BE2C (cell line): ENCODE measurements at places on chromosomes 5 and 9.

- DNase-seq = no peak
These were observed 165.8 kb downstream of the SEMA5A start for GRCh38 chr5:9380109-9380508.

GRCh38 chr5:144510845-144511579 is 340.3 kb downstream of the KCTD16 start:
- no peak for DNase-seq

GRCh38 chr5:172187118-172188032 is 649 bp downstream of the STK10 start:
- peak; percentile 47 for DNase-seq

DNA sequence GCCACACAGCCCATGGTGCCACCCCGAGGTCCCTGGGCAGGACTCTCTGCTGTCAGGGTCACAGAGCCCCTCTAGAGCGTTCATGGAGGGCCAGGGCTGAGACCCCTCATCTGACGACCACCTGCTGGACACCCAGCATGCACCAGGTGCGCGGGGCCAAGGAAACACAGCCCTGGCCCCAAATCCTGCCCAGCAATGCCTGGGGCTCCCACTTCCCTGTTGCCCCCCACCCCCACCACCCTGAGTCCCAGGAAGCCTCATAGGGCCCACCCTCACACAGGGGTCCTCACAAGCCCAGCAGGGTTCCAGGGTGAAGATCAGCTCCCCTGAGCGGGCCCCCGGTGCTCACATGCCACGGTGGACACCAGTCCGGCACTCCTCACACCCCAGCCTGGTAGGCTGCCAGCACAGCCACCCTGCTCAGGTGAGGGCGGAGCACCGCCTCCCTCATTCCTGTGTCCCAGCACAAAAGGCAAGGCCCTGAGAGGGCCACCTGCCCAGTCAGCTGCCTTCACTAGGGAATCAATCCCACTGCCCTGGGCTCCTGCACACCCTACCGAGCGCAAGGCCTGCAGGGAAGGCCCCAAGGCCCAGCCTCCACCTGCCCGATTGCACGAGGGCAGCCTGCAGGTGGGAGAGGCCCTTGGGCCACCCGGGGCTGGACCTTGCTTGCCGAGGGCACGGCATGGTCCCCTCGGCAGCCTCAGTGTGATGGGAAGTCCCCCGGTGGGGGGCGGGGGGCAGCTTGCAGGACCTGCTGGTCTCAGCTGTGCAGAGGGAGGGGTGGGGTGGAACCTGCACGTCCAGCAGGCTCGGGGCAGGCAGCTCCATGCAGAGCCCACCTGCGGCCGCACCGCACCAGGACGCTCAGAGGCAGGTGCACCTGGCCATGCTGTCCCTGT is 56.4 kb upstream of the UBAC1 start:
- DNase-seq = peak; percentile 10

DNA sequence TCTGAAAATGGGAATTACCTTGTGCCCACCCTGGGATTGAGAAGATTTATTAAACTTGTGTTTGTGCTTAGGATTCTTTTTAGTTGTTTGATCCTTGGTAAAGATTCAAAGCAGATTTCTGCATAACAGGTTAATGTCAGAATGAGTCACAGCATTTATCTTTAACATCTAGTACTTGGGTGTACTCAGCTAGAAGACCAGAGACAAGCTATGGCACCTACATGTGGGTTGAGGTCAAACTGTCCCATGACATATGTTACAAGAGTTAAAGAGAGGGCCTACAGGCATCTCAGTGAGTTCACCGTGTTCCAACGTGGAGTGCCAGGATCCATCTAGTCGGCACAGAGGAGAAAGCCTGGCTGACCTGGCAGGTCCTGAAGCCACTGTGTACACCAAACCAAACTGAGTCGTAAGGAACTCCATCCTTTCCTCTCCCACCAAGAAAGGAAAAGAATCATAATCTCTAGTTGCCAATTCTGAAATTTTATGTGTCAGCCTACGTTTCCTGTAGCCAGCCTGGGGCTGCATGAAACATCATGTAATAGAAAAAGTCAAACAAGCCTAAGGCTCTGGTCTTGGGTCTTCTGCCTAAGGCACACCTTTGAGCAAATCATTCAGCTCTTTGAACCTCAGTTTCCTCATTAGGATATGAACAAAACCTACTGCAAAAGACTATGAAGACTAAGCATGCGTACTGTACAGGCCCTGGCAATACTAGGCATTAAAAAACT is 73.7 kb downstream of the RCL1 start:
- no peak for DNase-seq

DNA sequence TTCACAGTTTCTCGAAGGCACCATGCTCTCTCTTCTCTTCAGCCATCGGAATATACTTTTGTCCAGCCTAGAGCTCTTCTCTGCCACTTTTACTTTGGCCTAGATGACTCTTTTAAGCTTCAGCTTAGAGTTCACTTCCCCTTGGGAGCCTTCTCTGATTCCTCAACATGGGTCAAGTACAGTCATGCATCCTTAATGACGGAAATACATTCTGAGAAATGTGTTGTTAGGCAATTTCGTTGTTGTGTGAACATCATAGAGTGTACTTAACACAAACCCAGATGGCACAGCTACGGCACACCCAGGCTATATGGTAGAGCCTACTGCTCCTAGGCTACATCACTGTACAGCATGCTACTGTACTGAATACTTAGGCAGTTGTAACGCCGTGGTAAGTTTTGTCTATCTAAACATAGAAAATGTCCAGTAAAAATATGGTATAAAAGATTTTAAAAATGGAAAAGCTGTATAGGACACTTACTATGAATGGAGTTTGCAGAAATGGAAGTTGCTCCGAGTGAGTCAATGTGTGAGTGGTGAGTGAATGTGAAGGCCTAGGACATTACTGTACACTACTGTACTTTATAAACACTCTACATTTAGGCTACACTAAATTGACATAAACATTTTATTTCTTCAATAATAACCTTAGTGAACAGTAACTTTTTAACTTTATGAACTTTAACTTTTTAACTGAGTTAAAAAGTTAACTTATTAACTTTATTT is 15.1 kb upstream of the TNFSF15 start:
- no peak for DNase-seq

- no peak for DNase-seq
These were observed 27.6 kb downstream of the KCNMB1 start for GRCh38 chr5:170361616-170362015.

DNA sequence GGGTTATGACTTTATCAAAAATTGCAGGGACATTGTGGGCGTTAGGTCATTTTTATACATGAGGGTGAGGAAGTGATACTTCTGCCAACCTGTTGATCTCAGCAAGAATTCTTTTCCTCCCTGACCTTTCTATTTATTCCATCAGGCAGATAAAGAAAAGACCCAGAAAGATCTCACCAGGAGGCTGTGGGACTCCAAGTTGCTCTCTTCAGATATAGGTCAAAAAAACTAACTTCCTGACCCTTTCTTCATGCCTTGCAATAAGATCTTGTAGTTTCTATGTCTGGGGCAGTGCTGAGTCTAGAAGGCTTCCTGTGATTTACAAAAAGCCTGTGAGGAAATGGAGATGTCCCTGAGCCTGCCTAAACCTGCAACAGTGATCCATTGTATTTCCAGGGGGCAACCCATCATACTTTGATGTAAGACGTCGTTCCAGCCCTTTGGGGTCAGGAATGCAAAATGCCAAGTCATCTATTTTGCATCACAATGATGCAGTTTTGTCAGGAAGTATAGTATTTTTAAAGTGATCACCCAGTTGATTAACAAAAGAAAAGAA is 22.0 kb upstream of the PIK3R1 start:
- no peak for DNase-seq

DNA sequence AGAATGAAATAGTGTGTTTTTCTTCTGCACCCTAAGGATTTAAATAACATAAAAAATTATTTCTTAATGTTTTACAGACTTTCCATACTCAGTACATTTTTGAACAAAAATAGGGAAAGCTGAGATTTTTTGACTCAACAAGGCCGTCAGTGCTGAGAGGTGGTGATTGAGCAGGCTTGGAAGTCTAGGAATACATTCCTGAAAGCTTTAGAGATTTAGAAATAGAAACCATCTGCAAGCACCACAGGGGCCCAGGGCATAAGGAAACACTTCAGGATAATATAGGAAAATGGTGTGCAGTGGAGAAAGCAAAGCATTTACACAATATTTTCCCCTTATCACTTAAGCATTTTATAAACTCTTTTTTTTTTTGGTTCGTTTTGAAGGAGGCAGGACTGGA is 5.2 kb downstream of the BASP1 start:
- no peak for DNase-seq

DNA sequence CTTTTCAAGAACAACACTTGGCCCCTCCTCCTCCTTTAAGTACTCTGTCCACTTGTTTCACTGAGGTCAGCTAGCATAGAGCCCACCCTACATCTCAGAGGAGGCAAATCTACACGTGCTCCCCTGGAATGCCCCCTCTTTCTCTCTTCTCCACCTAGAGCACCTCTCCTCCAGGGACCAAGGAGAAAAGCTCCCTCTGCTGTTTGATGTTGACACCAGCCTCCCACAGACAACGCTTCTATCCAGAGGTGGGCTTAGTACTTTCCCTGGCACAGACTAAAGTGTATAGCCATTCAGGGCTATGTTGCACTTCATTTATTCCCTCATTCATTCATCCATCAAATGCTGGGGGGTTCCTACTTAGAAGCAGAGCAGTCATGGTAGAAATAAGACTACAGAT is 68.2 kb upstream of the TAF1L start:
- no peak for DNase-seq

DNA sequence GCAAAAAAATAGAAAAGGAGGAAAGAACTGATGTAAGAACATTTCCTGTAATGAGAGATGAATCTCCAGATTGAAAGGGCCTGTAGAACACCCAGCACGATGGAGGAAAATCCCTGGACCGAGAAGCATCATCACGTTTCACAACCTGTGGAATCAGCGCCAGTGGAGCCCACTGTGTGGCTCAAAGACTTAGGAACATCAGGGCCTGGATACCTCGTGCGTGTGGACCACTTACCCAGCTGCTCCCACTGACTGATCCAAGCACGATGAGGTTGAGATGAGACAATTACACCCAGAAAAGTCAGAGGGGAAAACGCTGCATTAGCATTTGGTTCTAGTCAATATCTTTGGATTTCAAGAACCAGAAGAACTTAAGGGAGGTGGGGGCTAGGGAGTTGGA is 224.6 kb downstream of the SYK start:
- no peak for DNase-seq

DNA sequence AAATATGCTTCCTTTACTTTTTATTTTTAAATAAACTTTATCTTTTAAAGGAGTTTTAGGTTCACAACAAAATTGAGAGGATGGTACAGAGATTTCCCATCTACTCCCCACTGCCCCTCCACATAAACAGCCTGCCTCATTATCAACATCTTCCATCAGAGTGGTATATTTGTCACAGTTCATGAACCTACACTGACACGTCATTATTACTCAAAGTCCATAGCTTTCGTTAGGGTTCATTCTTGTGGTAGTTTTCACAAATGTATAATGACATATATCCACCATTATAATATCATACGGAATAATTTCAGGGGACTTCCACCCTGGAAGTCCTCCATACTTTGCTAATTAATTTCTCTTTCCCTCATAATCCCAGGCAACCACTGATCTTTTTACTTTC is 204.9 kb downstream of the SMARCA2 start:
- DNase-seq = no peak

DNA sequence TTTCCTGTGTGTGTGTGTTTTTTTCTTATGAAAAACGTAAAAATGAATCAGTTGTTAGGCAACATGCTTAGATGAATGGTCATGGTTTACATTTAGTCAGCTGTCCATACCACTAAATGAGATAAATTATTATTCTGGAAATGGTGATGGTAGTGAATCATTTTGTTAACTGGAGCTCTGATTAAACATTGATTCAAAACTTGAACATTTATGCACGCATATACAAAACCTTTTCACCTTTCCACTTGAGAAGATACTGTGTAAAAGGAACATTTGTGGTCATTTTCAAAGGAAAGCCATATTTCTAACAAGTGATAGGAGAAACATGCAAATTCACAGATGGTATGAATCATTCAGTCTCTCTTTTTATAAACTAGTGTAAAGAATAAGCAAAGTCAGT is 162.0 kb downstream of the SLC25A46 start:
- DNase-seq = no peak

DNA sequence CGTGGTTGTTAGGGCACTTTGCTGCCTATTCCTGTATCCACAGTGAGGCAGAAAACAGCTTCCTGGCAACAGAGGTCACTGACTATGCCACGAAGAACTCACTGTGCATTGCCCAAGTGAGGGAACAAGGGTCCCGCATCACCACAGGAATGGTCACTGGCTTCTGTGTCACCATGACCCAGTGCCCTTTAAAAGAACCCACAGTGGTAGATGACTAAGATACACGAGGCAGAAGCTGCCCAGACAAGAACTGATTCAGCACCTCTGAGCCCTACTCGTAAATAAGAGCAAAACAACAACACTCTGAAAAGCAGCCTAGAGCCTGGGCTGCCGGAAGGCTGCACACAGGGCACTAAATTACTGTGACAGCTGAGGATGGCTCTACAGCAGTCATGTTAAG is 236.6 kb upstream of the RASEF start:
- no peak for DNase-seq

DNA sequence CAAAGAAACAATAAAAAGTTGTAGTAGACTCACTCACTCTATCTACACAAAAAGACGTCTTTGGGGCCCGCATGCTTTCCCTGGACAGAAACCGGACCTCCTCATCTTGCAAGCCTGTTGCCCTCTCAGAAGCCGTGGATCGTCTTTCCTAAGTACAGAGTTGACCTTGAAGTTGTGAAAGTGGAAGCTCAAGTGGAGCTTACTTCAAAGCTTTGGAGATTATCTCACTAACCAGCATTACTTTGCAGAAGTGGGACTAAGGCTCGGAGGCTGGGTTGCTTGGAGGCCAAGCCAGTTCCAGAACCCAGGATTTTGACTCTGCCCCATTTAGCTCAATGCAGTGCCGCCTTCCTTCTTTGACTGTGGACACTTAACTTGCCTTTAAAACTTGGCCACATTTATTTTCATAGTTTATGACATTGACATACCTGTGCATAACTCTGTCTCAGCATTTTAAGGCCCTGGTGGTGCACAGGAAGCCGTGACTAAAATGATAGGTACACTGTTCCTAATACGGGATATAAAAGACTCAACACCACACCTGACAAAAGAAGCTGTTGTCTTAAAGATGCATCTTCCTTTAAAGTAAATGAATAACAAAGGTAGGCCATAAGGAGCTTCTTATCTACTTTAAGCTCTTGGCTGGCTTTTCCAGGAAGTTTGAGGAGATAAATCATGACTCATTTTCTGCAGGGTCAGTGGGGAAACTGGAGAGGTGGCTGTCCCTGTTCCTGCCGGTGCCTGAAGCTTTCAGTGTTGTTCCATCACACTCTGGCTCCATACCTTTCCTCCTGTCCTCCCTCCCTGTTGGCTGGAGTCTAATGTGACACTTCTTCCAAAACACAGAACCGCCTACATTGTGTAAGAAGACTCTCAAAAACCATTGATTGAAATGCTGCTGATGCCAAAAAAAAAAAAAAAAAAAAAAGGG is 10.7 kb downstream of the SLC25A25 start:
- no peak for DNase-seq
